Right renal cortex interstitium (tissue), 3 donors: ENCODE measurements at places on chromosomes 6 and 20.

- DNase-seq = no peak
These were observed 274.8 kb upstream of the BTBD3 start for GRCh38 chr20:11642866-11643265.

DNA sequence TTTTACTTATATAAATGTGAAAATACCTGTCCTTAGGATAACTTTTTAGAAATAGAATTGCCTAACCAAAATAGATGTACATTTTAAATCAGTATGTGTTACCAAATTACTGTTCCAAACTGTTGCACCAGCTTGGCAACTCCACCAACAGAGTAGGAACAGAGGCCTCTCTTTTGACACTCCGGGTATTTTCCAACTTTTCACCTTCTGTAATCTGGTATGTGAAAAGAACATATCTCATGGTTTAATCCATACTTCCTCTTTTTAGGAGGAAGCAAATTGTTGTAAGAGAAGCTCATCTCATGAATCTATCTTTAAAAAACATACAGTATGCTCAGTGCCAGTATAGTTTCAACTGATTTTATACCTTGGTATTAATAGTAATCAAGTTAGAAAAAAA lies 24.9 kb downstream of the RNF144B start:
- DNase-seq = no peak

GRCh38 chr20:34557936-34558319 lies 590 bp upstream of the MAP1LC3A start:
- DNase-seq = no peak

DNA sequence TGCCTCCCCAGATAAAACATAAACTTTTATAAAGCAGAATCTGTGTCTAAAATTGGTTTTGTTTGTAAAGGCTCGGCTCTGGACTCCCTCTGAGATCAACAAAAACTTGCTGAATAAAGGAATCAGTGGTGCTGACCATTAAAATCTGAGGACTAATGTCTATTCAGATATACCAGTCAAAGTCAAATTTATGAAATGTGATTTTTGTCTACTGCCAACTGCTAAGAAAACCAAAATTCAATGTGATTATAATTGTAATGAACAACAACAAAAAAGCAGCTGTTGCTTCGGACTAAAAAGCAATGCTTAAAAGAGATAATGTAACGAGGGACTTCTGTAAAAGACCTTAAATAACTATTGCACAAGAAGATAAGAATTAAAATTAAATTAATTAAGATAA lies 26.6 kb downstream of the PRKN start:
- DNase-seq = no peak

GRCh38 chr6:151313066-151313491 lies 73.3 kb downstream of the AKAP12 start:
- DNase-seq = no peak
